ENCODE measurements at places on chromosomes 2 and 18.

- no peak for DNase-seq
Observed at GRCh38 chr2:43854671-43855070, 15.9 kb downstream of the ABCG8 start.

- DNase-seq, result no peak
Observed at GRCh38 chr2:173386738-173387065, 32.0 kb downstream of the CDCA7 start.

DNA sequence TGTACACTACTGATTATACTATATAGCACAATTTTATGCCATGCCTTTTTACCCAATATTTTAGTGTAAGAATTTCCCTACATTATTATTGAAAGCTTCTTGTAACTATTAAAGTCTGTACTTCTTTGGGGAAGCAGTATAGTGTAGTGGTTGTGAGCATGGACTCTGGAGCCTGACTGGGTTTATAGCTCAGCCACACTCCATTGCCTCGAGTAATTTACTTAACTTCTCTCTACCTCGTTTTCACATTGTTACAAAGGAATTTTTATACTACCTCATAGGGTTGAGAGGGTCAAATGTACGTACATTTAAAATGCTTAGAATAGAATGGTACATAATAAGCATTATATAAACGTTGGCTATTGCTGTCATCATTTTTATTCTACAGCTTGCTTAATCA lies 139.2 kb downstream of the UBR3 start:
- DNase-seq, result no peak

- DNase-seq, result no peak
Observed at GRCh38 chr2:125870264-125870663, 785.7 kb upstream of the GYPC start.

- no peak for DNase-seq
Observed at GRCh38 chr2:20273042-20273441, 48.1 kb upstream of the SDC1 start.

DNA sequence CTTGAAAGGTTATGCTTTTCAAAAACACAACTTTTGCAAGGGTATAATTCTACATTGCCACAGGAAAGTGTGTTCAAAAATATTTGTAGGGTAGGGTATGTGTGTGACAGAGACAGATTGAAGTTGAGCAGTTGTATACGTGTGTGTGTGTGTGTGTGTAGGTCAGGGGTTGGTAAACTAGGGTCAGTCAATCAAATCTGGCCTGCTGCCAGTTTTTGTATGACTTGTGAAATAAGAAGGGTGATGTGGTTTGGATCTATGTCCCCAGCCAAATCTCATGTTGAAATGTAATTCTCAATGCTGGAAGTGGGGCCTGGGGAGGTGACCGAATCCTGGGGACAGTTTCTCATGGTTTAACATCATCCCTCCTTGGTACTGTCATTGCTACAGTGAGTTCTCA lies 148.2 kb downstream of the CERS6 start:
- no peak for DNase-seq

DNA sequence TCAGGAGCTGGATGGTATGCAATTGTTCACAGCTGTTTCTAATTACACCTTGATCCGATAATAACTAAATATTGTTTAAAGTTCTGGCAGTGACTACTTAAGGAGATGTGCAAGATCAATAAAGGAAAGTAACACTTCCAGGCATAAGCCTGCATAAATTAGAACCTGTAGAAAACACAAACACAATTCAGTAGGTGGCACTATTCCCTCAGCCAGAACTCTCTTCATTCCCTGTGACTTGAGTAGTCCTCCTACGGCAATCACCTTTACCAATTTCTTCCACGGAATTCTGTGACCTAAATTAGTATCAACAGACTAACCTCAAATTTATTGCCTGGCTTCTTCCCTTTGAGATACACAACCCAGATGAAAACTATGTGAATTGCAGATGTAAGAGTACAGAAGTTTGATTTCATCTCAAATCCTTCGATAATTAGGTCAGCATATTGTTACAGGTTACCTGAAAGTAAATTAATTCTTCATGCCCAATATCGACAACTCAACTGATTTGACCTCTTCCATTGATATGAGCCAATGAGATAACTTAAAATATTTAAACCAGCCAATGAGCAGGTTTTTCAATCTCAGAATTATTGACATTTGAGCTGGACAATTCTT lies 137.8 kb downstream of the PID1 start:
- DNase-seq, result no peak

- no peak for DNase-seq
Observed at GRCh38 chr18:75492852-75493251, 65.3 kb upstream of the SMIM21 start.

GRCh38 chr18:51541230-51541629 lies 343.7 kb upstream of the MEX3C start:
- no peak for DNase-seq

GRCh38 chr2:103427567-103427966 lies 665.7 kb downstream of the TMEM182 start:
- DNase-seq, result no peak
